ENCODE measurements at places on chromosomes 2 and 18. TPM values are rescaled to one million over a fixed set of nuclear protein-coding genes. Genes with fewer than 3 reads are reported as not detected.
A peak's percentile ranks its signal among the peaks of the same experiment; 100 is the strongest.

- H3K27me3 ChIP-seq, result peaks cover 5% of the 10 kb centered on the region
- no peaks in the 10 kb centered on the region for H3K36me3 ChIP-seq
- peak; percentile 55 for DNase-seq
- peak overlapping the region; percentile 82 for H3K27ac ChIP-seq
- peaks cover 49% of the 10 kb centered on the region for H3K4me1 ChIP-seq
Observed at GRCh38 chr2:189580241-189580651, 340 bp downstream of the SLC40A1 start.

DNA sequence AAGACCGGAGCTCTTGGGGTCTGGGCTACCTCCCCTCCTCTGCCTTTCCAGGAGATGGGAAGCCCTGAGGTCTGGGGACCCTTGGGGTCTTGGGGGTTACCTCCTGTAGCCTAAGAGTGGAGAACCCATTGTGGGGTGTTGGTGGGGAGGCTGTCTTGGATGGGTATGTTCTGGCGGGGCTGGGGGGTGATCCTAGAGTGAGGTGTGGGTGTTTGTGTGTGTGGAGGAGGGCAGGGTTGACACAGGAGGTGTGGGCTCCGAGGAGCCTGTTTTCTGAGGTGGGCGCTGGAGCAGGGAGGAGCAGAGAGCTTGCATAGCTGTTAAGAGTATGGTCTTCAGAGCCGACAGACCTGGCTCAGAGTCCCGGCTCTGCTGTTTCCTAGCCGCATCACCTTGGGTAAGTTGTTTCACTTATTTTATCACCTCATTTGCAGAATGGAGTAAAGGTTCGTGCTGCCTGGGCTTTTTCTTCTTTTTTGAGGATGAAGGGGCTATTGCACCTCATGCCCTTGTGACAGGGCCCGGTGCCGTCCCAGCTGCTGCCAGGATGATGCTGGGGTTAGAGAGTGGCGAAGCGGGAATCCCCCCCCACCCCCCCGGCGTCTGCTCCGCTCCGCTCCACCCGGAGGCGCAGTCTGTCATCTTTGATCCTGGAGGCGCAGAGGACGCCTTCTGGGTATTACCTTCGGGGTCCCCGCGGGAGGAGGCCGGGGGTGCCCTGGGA, 17.2 kb downstream of the TET3 start:
- H3K27me3 ChIP-seq, result no peaks in the 10 kb centered on the region
- peak; percentile 84 for DNase-seq
- peak overlapping the region; percentile 86 for H3K27ac ChIP-seq
- peak overlapping the region; percentile 71 for H3K4me3 ChIP-seq
- peaks cover 7% of the 10 kb centered on the region for H3K36me3 ChIP-seq
- H3K4me1 ChIP-seq, result peaks cover 85% of the 10 kb centered on the region

DNA sequence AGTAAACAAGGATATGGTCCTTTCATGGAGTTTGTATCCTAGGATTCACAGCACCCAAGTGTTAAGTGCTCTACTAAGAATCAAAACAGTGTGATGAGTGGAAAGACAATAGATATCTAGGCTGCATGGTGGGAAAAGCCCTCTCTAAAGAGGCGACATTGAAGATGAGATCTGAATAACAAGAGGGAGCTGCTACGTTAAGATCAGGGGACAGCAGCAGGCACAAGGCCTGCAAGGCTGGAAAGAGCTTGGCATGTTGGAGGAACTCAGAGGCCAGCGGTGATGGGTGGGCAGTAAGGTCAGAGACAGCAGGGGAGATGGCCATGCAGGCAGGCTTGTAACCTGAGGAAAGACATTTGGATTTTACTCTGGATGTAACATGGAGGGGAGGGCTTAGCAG, 177.5 kb downstream of the GFPT1 start:
- H3K27me3 ChIP-seq, result peaks cover 4% of the 10 kb centered on the region
- H3K27ac ChIP-seq, result no peak overlapping the region
- no peaks in the 10 kb centered on the region for H3K36me3 ChIP-seq
- DNase-seq, result no peak
- H3K4me1 ChIP-seq, result no peaks in the 10 kb centered on the region
- no peak overlapping the region for H3K4me3 ChIP-seq

- H3K36me3 ChIP-seq, result peaks cover 12% of the 10 kb centered on the region
- peaks cover 46% of the 10 kb centered on the region for H3K4me1 ChIP-seq
- peak; percentile 5 for DNase-seq
- peak overlapping the region; percentile 46 for H3K4me3 ChIP-seq
Observed at GRCh38 chr2:63048367-63049171, 2.1 kb upstream of the OTX1 start.

GRCh38 chr2:150341982-150342680, 145.3 kb downstream of the RND3 start:
- no peak overlapping the region for H3K4me3 ChIP-seq
- H3K27me3 ChIP-seq, result no peaks in the 10 kb centered on the region
- no peak overlapping the region for H3K27ac ChIP-seq
- no peaks in the 10 kb centered on the region for H3K4me1 ChIP-seq
- H3K36me3 ChIP-seq, result no peaks in the 10 kb centered on the region
- no peak for DNase-seq

The DYNC2LI1 gene
- total RNA-seq, result 8.0 TPM

DNA sequence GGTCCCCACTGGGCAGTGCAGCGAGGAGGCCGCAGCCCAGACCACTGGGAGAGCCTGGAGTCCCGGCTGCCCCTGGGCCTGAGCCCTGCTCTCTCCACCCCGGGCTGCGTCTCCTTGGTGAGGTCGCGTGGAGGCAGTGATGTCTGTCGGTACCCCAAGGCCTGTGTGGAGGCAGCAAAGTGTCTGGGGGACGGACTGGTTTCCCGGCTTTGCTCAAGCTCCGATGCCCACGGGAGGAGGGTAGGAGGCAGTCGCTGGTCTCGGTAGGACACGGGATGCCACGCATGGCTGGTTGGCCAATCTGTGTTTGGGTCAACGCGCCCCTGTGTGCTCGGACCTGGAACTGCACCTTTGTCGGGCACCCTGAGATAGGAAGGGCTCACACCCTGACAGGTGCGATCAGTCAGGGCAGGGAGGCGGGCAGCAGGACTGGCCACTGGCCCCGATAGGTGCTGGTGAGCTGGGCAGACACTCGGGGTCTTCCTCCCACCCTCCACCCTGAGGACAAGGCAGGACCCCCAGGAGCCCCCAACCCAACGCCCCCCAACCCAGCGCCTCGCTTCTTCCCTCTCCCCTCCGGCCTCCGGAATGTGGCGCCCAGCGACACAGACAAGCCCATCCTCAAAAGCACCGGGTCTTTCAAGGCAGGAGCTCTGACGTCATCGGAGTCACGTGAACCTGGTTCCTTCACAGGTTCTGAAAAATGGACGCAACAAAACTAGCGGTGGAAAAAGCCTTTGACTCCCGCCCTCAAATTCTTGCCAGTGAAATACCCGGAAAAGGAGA, 288.6 kb downstream of the NDUFA10 start:
- no peaks in the 10 kb centered on the region for H3K4me1 ChIP-seq
- H3K27me3 ChIP-seq, result no peaks in the 10 kb centered on the region
- no peak for DNase-seq
- H3K27ac ChIP-seq, result no peak overlapping the region
- H3K4me3 ChIP-seq, result no peak overlapping the region

GRCh38 chr2:117055499-117056375, 758.8 kb upstream of the DDX18 start:
- no peak overlapping the region for H3K4me3 ChIP-seq
- H3K4me1 ChIP-seq, result no peaks in the 10 kb centered on the region
- no peaks in the 10 kb centered on the region for H3K27me3 ChIP-seq
- no peaks in the 10 kb centered on the region for H3K36me3 ChIP-seq
- H3K27ac ChIP-seq, result no peak overlapping the region
- no peak for DNase-seq

The RGPD4 gene
- total RNA-seq, result 0.19 TPM

The DSG4 gene
- not detected for total RNA-seq

The LIMS2 gene
- total RNA-seq, result 14.6 TPM

The YES1 gene
- total RNA-seq, result 8.3 TPM

The REG1B gene
- not detected for total RNA-seq

- no peaks in the 10 kb centered on the region for H3K36me3 ChIP-seq
- no peak for DNase-seq
- no peaks in the 10 kb centered on the region for H3K4me1 ChIP-seq
Observed at GRCh38 chr2:118386641-118387302, 298.5 kb downstream of the INSIG2 start.

DNA sequence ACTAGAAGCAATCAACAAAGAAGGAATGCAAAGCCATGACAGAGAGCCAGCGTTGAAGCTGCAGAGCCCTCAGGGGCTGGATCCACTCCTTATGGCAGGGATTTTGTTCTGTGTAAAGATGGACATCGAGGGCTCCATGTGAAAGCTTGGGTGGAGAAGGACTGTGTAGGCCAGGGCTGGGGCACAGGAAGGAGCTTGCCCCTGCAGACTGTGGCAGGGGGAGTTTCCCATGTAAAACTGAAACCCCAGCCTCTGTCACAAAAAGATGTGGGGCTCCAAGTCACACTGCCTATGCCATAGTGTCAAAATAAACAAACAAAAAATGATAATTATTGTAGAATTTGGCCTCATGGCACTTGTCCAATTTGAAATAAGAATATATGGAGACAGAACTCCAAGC, 408.7 kb upstream of the HS6ST1 start:
- H3K4me1 ChIP-seq, result no peaks in the 10 kb centered on the region
- DNase-seq, result no peak
- H3K27me3 ChIP-seq, result no peaks in the 10 kb centered on the region
- H3K36me3 ChIP-seq, result no peaks in the 10 kb centered on the region

- no peak overlapping the region for H3K4me3 ChIP-seq
- H3K27me3 ChIP-seq, result peaks cover 2% of the 10 kb centered on the region
- no peak overlapping the region for H3K27ac ChIP-seq
- no peaks in the 10 kb centered on the region for H3K4me1 ChIP-seq
- no peak for DNase-seq
- H3K36me3 ChIP-seq, result no peaks in the 10 kb centered on the region
Observed at GRCh38 chr2:206241736-206242135, 32.7 kb upstream of the ZDBF2 start.

GRCh38 chr2:88600038-88600465, 27.2 kb downstream of the EIF2AK3 start:
- H3K36me3 ChIP-seq, result peaks cover 2% of the 10 kb centered on the region
- H3K4me3 ChIP-seq, result no peak overlapping the region
- H3K4me1 ChIP-seq, result peaks cover 35% of the 10 kb centered on the region
- no peaks in the 10 kb centered on the region for H3K27me3 ChIP-seq
- peak; percentile 67 for DNase-seq

GRCh38 chr2:23360571-23361125, 24.3 kb upstream of the KLHL29 start:
- peaks cover 18% of the 10 kb centered on the region for H3K27me3 ChIP-seq
- no peak for DNase-seq
- H3K4me1 ChIP-seq, result no peaks in the 10 kb centered on the region
- no peak overlapping the region for H3K4me3 ChIP-seq
- H3K27ac ChIP-seq, result no peak overlapping the region

The DIPK1C gene
- total RNA-seq, result not detected

The SIX2 gene
- not detected for total RNA-seq

DNA sequence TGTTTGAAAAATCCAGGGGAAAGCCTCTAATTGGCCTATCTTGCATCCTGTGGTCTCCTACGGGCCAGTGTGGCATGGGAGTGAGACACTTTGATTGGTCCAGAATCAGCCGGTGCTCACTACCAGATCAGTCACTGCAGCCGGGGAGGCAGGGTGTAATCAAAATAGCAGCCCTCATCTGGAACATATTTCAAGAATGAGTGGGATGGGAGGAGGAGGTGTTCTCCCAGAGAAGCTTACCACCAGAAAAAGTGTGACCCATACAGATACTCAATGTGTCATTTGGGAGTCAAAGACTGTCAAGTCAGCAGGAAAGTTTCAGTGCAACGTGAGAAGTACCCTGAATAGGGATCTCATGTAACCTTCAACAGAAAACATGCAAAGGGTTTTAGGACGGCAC, 393.9 kb upstream of the SLC14A2 start:
- DNase-seq, result no peak
- no peak overlapping the region for H3K27ac ChIP-seq
- peaks cover 5% of the 10 kb centered on the region for H3K27me3 ChIP-seq
- no peaks in the 10 kb centered on the region for H3K4me1 ChIP-seq

DNA sequence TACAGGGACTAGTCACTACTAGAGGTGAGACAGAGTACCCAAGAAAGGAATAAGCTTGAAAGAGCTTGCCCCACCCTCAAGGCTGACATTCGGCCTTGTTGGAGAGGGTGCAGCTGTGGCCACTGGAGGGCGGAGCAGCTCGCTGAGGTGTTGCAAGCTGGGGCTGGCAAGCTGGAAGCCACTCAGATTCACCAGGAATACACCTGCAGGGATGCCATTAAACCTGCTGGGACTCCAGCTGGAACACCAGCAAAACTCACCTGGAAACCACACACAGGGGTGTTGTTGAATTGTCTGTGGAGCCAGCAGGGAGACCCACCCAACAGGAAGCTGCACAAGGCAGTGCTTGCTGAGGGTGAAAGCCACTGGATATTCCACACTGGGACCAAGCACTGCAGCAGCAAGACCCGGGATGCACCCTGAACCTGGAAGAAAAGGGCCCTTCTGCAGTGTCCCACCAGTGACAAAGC, 26.1 kb downstream of the KCTD18 start:
- no peak overlapping the region for H3K4me3 ChIP-seq
- peak; percentile 67 for DNase-seq
- no peaks in the 10 kb centered on the region for H3K36me3 ChIP-seq
- peaks cover 2% of the 10 kb centered on the region for H3K4me1 ChIP-seq
- no peaks in the 10 kb centered on the region for H3K27me3 ChIP-seq

DNA sequence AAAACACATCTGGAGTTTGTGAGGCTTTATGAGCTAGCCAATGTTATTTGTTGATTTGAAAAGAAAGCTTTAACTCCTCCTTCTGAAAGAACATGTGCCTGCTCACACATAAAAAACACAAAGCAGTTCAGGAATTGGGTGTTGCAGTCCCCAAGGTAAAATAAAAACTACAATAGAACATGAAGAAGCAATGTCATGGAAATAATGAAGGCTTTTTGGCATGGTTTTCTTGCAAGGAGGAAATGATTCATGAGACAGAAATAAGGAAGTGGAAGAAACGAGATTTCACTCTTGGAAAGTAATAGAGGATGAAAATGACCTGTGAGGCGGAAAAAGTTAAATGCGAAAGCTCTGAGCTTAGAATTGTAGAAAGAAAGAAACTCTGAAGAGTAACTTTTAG, 81.1 kb downstream of the TRIB2 start:
- peaks cover 11% of the 10 kb centered on the region for H3K4me1 ChIP-seq
- H3K27ac ChIP-seq, result no peak overlapping the region
- H3K27me3 ChIP-seq, result no peaks in the 10 kb centered on the region
- peaks cover 7% of the 10 kb centered on the region for H3K36me3 ChIP-seq
- H3K4me3 ChIP-seq, result no peak overlapping the region
- no peak for DNase-seq

The ANKMY1 gene
- 17.0 TPM for total RNA-seq

The KCNG2 gene
- total RNA-seq, result not detected

GRCh38 chr2:230134496-230135129, 65.9 kb upstream of the SLC16A14 start:
- H3K27me3 ChIP-seq, result no peaks in the 10 kb centered on the region
- no peaks in the 10 kb centered on the region for H3K4me1 ChIP-seq
- H3K27ac ChIP-seq, result no peak overlapping the region
- H3K4me3 ChIP-seq, result no peak overlapping the region

Measured in activated naive CD4-positive, alpha-beta T cell treated with anti-CD3 and anti-CD28 coated beads for 36 hours (primary cell).